ENCODE measurements at places on chromosomes 12 and 14.

DNA sequence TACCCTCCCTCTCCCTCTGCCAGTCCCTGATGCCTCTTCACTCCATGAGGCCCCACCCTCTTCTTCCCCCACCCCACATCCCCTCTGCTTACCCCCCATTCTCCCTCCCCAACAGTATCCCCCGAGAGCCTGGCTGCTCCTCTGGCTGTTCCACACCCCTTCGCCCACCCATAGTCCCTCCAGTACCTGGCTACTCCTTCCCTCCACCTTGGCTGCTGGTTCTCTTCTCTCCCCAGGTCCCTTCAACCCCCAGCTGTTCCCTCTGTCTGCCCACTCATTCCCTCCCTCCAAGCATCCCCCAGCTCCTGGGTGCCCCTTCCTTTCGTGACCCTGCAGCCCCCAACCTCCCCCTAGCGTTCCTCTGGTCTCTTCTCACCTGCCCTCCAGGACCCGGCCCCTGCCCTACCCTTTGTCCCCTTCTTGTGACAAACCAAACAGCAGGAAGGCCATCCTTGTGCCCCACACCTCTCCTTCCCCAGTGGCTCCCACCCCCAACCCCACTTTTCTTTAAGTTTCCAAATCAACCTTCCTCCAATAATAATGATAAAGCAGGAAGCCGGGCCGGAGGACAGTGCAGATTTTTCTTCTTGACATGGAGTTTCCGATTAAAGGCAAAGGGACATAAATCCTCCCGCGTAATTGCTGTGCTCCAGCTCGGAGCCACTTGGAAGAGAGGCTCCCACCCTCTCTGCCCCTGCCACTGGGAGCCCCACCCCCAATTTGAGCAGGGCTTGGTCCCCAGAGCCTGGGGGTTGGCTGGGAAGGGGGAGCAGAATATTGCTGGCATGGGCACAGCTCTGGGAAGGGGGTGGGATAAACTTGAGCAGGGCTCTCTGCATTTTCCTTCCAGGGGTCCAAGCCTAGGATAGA is 40.0 kb downstream of the SMUG1 start:
- DNase-seq, result no peak

GRCh38 chr12:100753837-100754236 is 40.7 kb upstream of the ANO4 start:
- DNase-seq, result no peak

GRCh38 chr12:3545121-3545796 is 54.3 kb downstream of the PRMT8 start:
- DNase-seq, result no peak

- DNase-seq, result no peak
These were observed 33.4 kb downstream of the KITLG start for GRCh38 chr12:88546853-88547252.

DNA sequence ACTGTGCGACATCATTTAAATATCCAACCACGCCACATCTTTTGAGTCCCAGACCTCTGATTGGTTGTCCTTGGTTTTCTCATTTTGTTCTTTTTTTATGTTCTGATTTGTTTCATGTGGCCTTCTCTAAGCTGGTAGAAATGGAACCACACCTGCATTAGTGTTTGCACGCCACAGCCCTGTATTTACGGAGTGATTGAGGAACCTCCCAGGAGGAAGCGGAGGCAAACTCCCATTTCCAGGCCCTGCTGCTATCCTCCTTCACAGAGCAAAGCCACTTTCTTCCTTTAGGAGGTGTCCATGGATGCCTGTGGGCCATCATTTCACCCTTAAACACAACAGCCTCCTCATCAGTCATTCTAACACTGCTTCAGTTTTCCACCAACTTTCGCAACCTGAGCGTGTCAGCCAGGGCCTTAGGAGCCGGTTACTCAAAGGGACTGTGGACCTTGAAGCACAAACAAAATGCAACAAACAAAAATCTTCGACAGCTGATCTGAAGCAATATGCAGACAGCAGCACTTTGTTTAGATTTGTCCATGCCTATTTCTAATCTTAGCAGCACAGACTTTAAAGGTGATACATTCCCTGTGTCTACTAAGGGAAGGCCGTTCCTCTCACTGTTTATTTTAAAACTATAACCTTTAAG is 1258.1 kb upstream of the TMEM132C start:
- DNase-seq, result no peak

DNA sequence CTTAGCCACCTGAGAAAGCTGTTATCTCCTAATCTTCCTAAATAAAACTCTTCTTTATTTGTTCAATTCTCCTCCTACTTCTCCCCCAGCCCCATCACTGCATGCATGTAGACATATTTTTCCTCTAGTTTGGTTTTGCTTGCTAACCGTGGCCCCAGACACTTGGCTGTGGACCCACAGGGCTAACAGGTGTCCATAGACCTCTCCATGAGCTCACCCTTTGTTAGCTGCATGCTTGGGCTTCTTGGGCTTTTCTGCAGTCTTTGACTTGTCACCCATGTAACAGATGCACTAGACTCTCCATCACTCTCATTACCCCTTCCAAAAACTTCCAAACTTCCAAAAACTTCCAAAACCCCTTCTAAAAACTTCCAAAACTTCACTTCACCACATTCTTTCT is 59.2 kb upstream of the PLEKHA5 start:
- no peak for DNase-seq

- no peak for DNase-seq
These were observed 10.6 kb downstream of the PAPOLA start for GRCh38 chr14:96512602-96513397.

GRCh38 chr12:69284131-69284530 is 44.8 kb downstream of the CPSF6 start:
- DNase-seq, result no peak

- no peak for DNase-seq
These were observed 235.8 kb downstream of the NEDD1 start for GRCh38 chr12:97142737-97143410.

DNA sequence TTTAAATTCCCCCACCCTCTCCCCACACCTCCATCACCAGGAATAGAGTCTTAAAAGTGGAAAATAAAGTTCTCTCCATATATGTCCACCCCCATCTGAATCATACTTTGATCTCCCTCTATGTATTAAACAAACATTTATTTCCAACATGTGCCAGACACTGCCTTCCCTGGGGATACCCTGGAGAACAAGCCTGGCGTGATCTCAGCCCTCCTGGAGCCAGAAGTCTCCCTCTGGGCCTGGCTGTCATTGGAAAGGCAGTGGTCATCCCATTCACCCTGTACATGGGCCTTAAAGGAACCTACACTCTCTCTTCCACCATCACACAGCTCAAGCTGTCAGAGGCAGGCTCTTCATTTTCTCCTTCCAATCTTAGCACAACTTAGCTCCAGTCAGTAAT is 143.6 kb downstream of the EMP1 start:
- DNase-seq, result no peak

GRCh38 chr12:14700935-14701334 is 4.5 kb upstream of the GUCY2C start:
- DNase-seq, result no peak

GRCh38 chr14:73723406-73723796 is 9.2 kb upstream of the PNMA1 start:
- no peak for DNase-seq

GRCh38 chr12:75642226-75642625 is 130.8 kb upstream of the KRR1 start:
- no peak for DNase-seq

GRCh38 chr12:2215709-2216560 is 163.1 kb downstream of the CACNA1C start:
- DNase-seq, result no peak

DNA sequence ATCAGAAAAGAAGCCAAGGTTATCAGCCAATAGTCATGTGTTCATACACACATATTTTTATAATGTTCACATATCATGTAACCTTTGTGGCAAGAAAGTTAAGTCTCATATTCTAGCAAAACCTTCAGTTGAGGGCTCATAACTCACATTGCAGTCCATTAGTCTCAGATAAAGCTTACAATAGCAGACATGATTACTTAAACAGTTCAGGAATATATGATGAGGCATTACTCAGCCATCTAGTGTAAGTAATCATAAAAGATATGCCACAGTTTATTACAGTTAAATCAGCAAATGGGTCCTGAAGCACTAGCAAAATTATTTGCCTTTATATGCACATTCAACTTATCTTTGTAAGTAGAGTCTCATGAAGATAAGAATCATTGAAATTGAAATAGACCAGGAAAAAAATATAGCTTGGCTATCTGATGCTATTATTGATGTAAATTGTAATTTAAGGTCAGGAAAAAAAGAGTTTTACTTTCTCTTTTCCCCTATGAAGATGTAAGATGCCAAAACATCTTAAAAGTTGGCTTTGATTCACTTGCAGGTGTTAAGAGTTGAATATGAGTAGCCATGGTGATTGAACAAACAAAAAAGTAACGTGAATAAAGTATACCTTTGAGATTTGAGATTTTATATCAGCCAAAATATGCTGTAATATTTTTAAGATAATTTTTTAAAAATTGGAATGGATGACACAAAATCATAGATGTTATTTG is 537.0 kb downstream of the SLC6A15 start:
- DNase-seq, result no peak

- peak; percentile 35 for DNase-seq
These were observed 74.7 kb downstream of the NOC4L start for GRCh38 chr12:132218915-132219314.

DNA sequence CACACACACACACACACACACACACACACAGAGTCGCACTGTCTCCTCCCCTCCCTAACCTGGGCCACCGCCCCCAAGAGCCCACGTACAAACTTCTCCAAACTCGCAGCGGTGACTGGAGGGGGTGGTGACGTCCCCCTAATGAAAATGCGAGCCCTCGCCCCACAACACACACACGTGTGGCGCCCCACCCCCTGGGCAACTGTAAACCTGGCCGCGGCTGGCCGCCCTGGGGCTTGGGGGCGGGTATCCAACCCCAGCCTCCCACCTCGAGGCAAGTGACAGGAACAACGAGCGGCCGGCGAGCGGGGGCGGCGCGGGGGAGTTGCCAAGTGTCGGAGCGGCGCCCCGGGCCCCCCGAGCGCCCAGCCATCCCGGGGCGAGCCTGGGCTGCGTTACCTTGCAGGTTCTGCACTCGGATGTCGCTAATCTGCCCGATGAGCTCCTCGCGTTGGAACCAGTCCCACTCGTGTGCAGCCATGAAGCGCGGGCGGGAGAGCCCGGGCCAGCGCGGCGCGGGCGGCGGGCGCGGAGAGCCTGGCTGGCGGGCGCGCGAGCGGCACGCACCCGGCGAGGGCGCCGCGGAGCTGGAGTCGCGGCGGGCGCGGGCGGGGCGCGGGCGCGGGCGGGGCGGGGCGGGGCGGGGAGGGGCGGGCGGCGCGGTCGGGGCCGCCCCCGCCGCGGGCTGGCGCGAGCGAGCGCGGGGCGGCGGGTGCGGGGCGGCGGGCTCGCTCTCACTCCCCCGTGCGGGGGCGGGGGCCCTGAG is at the start of gene CLMN:
Gene CLMN (minus strand): TSS at position 597 of the 766 bp plus-strand sequence. CDS start 116 bp downstream, at position 481.
- DNase-seq, result no peak

GRCh38 chr14:100140452-100141078 is 18.9 kb downstream of the DEGS2 start:
- no peak for DNase-seq

DNA sequence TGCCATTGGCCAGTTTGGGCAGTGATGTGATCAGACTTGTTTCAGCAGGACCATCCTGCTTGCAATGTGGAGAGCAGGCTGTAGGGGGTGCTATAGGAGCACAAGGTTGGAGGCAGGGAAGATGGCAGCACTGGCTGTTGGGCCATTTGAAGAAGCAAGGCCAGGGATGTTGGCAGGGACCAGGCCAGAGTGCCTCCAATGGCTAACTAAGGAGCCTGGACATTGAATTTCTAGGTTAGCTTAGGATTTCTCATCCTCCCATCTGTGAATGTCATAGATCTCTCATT is 23.5 kb downstream of the FGF23 start:
- peak; percentile 39 for DNase-seq

DNA sequence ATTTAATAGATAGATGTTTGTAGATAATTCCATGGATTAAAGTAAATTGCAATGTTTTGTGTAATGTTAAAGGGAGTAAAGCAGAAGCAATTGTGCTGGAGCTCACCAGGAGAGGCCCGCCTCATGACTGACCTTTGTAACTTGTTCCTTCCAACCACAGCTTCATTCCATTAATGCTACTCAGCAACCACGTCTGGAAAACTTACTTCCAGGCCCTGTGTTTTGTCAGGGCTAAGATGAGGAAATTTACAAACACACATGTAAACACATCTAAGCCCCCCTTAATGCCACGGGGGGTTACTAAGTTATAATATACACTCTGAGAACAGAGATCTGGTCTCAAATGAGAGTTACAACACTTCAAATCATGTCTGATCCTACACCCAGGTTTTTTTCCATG is 12.4 kb downstream of the LUM start:
- no peak for DNase-seq

- DNase-seq, result no peak
These were observed 81.0 kb upstream of the PLEKHG7 start for GRCh38 chr12:92621833-92622232.

DNA sequence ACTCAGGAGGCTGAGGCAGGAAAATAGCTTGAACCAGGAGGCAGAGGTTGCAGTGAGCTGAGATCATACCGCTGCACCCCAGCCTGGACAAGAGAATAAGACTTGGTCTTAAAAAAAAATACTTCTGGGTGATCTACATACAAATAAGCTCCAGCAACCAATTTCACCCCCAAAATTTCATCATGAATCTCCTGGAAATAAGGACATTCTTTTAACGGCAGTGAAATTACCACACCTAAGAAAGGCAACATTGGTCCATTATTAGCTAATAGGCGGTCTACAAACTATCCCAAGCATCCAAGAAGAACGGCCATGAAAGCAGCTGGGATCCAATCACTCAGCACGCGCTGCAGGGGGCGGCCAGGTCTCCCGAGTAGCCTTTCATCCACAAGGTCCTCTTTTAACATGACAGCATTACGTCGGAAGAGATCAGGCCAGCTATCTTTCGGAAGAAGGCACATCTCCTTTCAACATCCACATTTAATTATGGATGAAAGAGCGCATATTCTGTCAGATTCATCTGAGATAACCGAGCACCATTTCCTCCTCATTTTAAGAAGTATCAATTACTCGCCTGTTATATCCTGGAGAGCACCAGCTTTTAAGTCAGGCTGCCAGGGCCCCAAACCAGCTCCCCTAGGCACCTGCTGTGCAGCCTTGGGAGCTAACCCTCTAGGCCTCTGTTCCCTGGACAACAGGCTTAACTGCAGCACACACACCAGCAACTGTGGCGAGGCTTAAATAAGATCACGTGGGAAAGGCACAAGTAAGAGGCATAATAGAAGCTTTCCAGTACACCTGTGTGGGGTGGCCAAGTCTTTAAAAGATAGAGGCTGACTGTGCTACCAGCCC is 4.2 kb downstream of the SLC15A4 start:
- DNase-seq, result no peak

GRCh38 chr14:75338398-75338797 is 59.8 kb downstream of the FOS start:
- DNase-seq, result no peak

- DNase-seq, result peak; percentile 67
These were observed 78.7 kb downstream of the PPM1A start for GRCh38 chr14:60327447-60328331.

Data from AML-193 (cell line).